ENCODE measurements at places on chromosomes 4 and X.

GRCh38 chrX:85375333-85375738 lies 4.1 kb downstream of the POF1B start:
- no peak for DNase-seq

- DNase-seq = no peak
Measured at GRCh38 chr4:128796934-128797333, 12.6 kb upstream of the JADE1 start.

GRCh38 chr4:127622621-127622920 lies 10.2 kb upstream of the INTU start:
- no peak for DNase-seq

- peak; percentile 70 for DNase-seq
Measured at GRCh38 chrX:44675362-44676024, 132.8 kb upstream of the FUNDC1 start.

- DNase-seq = no peak
Measured at GRCh38 chrX:134183665-134184064, 53.3 kb upstream of the CCDC160 start.

DNA sequence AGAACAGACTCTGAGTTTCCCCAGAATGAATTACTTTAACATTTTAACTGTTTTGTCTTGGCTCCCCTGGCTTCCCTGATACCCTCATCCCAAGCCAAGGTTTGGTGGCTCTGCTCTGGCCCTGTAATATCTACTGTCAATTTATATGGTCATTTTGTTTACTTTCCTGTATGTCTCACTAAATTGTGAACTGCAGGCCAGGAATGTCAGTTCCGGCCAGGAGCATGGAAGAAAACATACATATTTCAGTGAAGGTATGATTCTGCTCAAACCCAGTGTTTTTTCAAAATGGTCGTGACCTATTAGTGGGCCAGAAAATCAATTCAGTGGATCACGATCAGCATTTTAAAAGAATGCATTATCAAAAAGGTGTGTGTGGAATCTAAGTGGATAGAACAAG lies 1.2 kb downstream of the RPGR start:
- DNase-seq = no peak

DNA sequence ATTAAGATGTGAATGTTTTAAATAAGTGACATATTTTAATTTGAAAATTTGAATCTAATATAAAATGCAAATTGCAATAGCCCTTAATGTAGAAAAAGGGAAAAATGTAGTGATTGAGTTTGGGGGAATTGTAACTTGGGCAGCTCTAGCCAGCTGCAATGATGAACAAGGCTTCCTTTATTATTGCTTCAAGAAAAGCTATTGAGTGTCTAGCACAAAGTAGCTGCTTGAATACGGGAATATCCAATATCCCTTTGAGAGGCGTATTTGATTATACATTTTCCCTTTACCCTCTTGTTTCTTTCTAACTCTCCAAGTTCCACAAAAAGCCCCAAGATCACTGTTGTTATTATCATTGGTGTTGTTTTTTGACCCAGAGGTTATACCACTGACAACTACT lies 21.8 kb downstream of the IL1RAPL1 start:
- DNase-seq = no peak
